ENCODE measurements at places on chromosomes 1 and 21.

DNA sequence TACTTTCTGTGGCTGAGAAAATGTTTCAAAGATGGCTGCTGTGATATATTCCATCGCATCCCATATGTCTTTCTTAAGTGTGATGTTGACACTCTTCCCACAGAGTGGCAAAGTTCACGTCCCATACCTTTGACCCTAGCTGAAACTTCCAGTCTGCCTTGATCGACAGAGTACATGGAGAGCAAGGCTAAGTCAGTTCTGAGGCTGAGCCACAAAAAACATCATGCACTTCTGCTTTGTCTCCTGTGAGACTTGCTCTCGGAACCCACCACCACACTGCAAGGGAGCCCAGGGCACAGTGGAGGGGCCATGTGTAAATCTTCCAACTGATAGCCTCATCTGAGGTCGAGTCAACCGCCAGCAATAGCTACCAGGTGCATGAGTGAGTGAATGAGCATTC is 431.9 kb upstream of the RUNX1 start:
- no peak for DNase-seq

DNA sequence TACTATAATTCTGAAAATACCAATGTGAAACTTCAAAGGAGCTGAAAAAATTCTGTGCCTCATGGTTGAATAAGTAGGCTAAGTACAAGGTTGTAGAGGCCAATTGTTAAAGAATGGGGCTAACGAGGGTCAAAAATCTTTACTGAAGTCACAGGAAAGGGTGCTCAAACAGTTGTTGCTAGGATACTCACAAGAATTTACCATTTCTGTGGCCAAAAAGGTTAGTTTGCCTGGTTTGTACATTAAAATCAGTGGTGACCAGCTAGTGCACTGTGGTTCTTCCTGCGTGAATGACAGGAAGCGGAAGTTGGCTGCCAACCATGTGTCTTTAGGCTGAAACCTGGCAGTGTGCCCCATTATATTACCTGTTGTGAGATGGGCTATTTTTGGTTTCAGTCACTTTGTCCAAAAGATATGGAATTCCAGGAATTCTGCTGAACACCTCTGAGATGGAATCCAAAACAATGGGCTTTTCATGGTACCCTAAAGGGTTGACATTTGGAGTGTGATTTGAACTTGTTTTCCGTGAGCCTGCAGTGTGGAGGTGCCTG is 13.5 kb downstream of the MAP3K21 start:
- no peak for DNase-seq

DNA sequence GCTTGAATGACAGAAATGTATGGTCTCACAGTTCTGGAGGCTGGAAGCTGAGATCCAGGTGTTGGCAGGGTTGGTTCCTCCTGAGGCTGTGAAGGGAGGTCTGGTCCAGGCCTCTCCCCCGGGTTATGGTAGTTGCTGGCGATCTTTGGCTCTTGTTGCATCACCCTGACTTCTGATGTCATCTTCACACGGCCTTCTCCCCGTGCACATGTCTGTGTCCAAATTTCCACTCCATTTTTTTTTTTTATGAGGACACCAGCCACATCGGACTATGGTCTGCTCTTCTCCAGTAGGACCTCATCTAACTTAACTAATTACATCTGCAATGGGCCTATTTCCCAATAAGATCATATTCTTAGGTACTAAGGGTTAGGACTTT is 232.2 kb downstream of the KCNJ6 start:
- no peak for DNase-seq

DNA sequence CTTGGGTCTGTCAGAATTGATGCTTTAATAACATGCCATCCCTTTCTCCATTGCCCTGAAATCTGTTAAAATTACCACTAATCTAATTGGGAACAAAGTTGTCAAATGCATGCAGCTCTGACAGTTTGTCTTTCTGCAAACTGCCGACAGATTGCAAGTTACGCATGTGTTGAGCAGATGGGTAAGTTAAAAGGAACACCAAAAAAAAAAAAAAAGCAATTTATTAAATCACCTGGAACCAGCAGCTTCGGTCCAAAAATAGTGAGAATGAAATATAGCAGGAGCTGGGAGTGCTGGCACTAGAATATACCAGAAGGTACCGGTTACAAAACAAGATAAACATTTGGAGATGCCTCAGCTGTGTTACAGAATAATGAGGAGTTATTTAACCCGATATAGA is 149.6 kb upstream of the C1orf87 start:
- DNase-seq = no peak

- no peak for DNase-seq
Measured at GRCh38 chr1:59414406-59415133, 117.7 kb downstream of the FGGY start.

- DNase-seq = peak; percentile 68
Measured at GRCh38 chr1:8858888-8859706, 19.4 kb downstream of the ENO1 start.

DNA sequence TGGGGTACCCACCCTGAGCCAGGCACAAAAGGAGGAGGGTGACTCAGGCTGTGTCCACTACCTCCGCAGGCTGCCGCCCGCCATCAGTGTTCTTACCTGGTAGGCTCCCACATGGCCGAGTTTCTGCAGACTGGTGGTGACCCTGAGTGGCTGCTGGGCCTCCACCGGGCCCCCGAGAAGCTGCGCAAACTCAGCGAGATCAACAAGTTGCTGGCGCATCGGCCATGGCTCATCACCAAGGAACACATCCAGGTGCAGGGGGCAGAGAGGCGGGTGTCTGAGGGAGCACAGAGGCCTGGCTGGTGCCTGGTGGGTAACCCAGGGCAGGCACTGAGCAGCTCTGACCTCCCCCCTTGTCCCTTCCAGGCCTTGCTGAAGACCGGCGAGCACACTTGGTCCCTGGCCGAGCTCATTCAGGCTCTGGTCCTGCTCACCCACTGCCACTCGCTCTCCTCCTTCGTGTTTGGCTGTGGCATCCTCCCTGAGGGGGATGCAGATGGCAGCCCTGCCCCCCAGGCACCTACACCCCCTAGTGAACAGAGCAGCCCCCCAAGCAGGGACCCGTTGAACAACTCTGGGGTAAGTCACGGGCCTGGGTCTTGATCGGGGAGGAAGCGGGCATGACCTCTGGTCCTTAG is 13.0 kb downstream of the SESN2 start:
- DNase-seq = no peak

GRCh38 chr1:226717256-226717909 is 21.7 kb downstream of the ITPKB start:
- DNase-seq = no peak

DNA sequence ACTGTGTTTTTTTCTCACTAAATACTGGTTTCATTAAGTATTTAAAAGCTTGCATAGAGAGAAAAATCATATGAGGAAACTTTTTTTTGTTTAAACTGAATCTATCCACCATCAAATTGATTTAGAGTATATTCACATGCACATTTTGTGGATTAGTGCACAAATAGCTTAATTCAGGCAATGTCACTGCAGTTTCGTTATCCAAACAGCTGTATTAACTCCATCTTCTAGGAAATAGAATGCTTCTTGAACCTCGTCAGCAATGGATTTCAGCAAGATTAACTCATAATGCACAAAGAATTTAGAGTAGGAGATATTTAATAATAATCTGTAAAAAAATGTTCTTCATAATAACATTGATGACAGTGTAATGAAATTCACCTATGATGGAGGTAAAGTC is 37.5 kb downstream of the NEXN start:
- DNase-seq = no peak

- no peak for DNase-seq
Measured at GRCh38 chr1:11158720-11159321, 30.3 kb upstream of the ANGPTL7 start.

- no peak for DNase-seq
Measured at GRCh38 chr1:220019071-220019470, 27.2 kb downstream of the EPRS1 start.

GRCh38 chr1:189596197-189596596 is 881.5 kb downstream of the BRINP3 start:
- DNase-seq = no peak

- no peak for DNase-seq
Measured at GRCh38 chr1:210339500-210339899, 10.8 kb downstream of the HHAT start.

DNA sequence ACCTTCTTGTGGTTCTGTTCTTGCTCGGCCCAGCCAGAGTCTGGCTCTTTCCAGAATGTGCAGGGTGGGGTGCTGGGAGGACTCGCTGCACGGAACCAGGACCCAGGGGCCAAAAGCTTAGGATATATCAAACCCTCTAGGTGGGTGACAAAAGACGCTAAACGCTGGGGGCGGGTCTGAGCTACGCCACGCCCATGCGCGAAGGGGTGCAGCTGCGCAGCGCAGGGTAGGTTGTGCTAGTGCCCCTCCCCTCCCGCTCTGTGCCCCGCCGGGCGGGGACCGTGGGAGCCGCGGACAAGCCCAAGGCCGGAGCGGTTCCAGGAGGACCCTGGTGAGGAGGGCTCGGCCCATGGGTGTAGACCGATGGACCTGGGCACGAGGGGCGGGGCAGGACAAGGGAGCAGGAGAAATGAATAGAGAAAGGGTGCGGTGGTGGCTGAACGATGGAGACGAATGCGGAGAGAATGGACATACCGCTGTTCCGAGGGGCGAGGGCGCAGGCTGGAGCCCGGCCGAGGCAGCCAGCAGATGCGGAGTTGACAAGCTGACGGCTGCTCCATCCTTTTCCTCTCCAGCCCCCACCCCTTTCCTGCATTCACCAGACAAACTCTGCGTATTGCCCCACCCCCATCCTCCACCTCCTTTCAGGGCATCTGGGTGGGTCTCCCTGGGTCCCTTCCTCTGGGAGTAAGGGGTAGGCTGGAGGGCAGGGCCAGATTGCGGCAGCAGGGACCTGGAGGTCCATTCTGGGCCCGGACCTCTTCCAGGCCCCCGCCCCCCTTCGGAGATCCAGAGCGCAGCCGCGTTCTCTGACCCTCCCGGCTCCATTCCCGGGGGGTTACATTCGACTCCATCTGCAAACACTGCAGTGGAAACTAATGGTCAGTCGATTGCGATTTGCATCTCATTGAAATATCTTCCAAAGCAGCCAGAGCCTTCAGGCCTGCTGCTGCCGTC is at the start of gene RUSC1:
RUSC1 (plus strand) TSS at position 234 of the 957 bp plus-strand sequence. CDS start 880 bp downstream, outside the sequence.
- no peak for DNase-seq

GRCh38 chr1:119859647-119860046 is 36.7 kb downstream of the ADAM30 start:
- no peak for DNase-seq

- no peak for DNase-seq
Measured at GRCh38 chr1:184945678-184946412, 28.5 kb downstream of the NIBAN1 start.

DNA sequence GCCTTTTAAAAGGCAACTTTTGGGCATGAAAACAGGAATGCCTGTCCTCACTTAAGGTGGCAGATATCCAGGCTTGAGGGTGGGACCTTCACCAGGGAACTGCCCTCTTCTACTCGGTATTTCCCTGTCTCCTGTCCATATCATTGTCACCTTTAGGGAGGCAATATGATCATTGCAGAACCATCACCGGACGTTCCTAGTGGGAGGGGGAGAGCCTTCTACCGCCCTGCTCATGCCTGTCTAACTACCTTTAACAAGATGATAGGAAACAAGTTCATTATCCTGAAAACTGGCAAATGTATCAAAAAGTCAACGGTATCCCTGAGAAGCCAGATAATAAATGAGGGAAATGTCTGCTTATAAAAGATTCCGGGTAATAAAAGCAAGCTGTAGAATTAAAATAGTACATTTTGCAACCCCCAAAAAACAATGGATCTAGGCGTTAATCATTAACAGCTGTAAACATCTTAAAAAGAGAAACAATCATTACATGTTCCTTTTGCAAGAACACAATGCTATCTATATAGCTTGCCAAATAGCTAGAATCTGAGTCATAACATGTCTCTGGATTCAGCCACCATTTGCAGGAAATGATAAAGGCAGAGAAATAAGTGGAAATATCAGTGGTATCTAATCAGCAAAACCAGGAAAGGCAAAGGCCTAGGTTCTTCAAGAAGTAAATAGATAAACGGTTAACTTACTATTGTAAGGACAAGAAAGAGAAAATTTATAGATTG is 852.9 kb upstream of the ADGRL4 start:
- no peak for DNase-seq

GRCh38 chr1:161510477-161510876 is 5.2 kb downstream of the FCGR2A start:
- DNase-seq = no peak

DNA sequence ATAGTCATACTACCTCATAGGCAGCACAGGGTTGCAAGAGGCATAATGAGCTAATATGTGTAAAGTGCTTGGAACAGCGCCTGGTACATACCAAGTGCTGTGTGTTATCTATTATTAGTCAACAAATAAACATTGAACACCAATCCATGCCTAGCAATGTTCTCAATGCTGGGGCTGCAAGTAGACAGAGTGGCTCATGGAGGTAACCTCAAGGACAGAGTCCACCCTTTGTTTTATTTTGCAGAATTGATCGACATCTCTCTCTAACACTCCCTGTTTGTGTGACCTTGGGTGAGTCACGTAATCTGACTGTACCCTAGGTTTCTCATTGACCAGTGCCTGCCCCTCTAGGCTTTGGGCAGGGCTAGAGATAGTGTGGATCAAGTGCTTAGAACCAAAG is 164.0 kb upstream of the KLHDC7A start:
- no peak for DNase-seq

Measured in HAP-1 (cell line).